NCI-H2171 (cell line): ENCODE measurements at places on chromosomes 6 and 20.

- DNase-seq: no peak
These were observed 47.3 kb downstream of the ITCH start for GRCh38 chr20:34410336-34410735.

GRCh38 chr6:47787620-47788497 is 6.0 kb downstream of the OPN5 start:
- peak; percentile 71 for DNase-seq

DNA sequence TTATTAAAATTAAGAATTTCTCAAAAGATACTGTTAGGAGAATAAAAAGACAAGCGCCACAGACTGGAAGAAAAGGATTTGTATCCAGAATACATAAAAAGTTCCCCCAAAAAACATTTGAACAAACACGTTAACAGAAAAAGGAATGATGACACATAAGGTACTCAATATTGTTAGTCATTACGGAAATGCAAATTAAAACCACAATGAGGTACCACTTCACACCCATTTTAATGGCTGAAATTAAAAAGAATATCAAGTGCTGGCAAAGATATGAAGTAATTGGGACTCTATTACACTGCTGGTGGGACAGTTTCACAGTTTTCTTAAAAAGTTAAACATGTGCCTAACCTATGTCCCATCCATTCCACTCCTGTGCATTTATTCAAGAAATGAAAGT is 51.4 kb downstream of the HECA start:
- DNase-seq: no peak

- DNase-seq: no peak
These were observed 271.1 kb downstream of the SAMD5 start for GRCh38 chr6:147779624-147780023.

GRCh38 chr6:166245148-166245547 is 63.0 kb downstream of the PRR18 start:
- no peak for DNase-seq

GRCh38 chr6:53916804-53917463 is 122.1 kb downstream of the LRRC1 start:
- no peak for DNase-seq

- no peak for DNase-seq
These were observed 144.2 kb upstream of the FBXL4 start for GRCh38 chr6:99091985-99092384.
